ENCODE measurements at places on chromosomes 1 and 21.

- no peak for DNase-seq
These were observed 27.1 kb downstream of the CLCC1 start for GRCh38 chr1:108936170-108936569.

- no peak for DNase-seq
These were observed 3.5 kb downstream of the OLFML2B start for GRCh38 chr1:162020150-162020549.

DNA sequence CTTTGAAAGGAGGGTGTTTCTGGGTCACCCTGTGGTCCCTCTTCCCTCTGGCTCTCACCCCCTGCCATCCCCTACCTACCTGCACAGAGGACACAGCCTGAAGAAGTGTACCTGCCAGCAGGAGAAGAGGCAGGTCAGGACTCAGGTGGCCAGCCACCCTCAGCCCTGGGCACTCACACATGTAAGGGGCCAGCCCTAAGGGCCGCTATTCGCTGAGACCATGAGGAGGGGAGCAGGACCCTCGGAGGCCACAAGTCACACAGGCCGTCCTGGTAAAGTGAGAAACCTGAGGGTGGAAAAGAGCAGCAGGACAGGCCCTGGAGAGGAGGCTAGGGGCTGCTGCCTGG, 1.2 kb downstream of the ZNF692 start:
- no peak for DNase-seq

DNA sequence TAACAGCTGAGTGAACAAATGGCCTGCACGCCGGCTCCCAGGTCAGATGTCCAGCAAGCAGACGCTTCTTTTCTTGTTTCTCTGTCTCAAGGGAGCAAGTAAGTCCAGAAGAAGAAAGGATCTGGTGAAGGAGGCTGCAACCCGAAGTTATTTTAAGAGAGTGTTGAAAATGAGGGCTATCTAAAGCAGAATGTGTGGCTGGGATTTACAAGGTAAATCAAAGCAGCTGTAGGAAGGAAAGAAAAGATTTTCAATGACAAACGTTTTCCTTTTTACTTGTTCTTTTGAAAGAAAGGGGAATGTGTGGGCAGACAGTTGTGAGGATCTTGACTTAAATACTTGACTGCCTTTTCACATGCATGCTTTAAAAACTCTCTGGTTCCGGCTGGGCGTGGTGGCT, 311.5 kb downstream of the KIF26B start:
- DNase-seq = no peak

GRCh38 chr21:30839304-30839703, 9.7 kb upstream of the KRTAP7-1 start:
- no peak for DNase-seq

- DNase-seq = no peak
These were observed 61.6 kb upstream of the KIAA0040 start for GRCh38 chr1:175254190-175254589.

DNA sequence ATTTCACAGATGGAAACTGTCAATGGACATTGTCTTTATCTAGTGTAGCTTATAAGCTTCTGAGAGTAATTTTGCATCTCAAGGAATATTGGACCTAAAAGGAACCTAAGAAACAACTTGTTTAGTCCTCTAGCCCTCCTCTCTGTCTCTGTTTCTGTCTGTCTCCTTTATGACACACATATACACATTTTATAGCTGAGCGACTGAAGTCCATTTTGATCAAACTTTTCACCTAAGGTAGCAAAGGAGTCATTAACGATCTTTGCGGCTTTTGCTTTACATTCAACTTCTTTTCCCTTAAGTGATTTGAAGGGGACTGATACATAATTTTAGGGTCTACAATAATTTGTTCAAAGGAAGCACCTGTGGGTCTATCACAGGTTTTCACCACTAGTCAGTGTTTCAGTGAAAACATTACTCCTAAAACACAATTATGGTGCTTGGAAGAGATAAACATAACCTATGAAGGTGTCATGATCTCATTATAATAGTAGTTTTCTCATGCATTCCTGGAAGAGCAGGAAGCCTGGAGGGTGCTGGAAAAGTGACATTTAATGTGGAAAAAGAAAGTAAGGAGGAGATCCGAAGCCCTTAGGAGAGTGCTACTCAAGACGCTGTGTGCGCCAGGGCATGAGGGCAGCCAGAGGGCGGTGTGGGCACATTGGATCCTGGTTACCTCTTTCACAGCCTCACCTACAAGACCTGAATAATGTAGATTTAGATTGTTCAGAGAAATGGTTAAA, 248.6 kb downstream of the DNM3 start:
- DNase-seq = no peak

DNA sequence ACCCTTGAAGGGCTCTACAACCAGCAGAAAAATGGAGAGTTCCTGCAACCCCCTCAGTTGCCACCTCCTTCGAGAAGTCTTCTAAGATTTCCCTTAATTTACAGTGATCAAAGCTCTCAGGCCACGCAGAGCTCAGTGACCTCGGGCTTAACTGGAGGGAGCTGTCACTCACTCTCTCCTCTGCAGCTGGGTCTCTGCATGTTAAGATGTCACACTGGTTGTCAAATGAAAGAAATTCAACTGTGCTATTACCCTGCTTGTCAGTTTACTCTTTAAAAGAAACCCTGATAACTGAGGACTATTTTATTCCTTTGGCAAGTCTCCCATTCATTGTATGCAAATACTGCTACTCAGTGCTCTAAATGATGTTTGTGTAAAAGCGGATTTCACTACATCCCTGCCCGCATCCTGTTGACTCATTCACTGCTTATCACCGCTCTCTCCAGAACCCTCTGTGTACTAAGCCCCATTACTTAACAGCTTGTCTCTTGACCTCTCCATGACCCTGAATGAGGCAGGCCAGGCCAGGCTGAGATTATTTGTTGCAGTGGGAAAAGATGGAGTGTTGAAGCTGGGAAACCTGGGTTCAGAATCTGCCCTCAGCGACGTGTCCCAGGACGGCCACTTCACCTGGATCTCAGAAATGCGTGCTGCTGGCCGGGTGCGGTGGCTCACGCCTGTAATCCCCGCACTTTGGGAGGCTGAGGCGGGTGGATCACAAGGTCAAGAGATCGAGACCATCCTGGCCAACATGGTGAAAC, 13.7 kb downstream of the DHRS3 start:
- no peak for DNase-seq

DNA sequence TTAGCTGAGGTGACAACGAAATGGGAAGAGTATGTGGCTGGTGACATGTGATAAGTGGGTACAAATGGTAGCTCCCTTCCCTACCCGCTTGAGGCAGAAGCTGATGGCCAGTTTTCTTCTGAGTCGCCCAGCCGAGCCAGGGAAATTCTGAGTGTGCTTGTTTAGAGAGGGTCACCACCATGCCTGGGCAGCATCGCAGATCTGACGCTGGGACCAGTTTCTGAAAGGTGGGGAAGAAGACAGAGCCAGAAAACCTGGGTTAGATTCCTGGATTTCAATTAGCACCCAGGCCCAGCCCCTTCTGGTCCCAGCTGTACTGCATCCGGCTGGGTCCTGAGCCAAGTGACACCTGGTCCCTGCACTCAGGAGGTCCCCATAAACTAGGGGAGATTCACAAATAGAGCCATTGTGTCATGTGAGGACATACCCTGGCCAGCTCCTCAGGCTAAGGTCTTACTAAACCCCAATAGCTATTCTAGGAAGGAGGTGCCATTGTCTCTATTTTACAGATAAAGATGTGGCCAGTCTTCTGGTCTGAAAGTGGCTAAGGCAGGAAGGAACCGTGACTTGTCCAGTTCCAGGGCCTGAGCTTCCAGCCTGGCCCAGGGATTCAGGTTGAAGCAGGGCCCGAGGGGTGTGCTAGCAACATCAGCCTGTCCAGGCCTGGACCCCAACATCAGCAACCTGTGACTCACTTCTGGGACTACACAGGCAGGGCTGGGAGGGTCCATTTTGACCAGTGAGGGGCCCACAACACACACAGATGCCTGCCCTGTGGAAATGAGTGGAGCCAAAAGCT, 1.7 kb upstream of the TMEM61 start:
- no peak for DNase-seq

GRCh38 chr1:35030756-35031446, 844 bp downstream of the ZMYM6 start:
- DNase-seq = peak; percentile 9

Measured in nucleus accumbens (tissue), 56 donors.